ENCODE measurements at places on chromosomes 16 and 17.

- DNase-seq, result no peak
These were observed 137.9 kb upstream of the HS3ST4 start for GRCh38 chr16:25553711-25554436.

DNA sequence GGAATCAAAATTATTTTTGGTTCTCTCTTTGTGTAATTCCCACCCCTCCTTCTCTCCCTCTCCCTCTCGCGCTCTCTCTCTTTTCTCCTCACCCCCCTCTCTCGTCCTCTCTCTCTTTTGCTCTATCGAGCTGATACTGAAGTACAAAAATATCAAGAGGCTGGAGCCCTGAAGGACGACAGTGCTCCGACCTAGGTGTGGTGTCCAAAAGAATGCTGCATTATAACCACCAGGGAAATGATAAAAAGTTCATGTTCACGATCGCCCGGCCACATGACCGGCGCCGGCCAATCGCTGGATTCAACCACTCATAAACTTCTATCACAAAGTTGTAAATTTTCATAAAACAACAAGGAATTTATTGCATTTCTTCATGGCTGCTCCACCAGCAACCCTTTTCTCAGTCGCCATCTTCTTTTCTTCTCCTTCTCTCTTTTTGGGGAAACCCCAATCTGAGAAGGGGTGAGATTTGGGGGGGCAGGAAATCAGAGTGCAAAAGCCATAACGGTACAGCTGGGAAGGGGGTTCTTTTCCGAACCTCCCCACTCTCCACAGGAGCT lies at the start of gene HOXB6:
HOXB6 (minus strand) TSS at position 217 of the 560 bp plus-strand sequence. CDS start 6,836 bp downstream, outside the sequence.
- DNase-seq, result no peak

DNA sequence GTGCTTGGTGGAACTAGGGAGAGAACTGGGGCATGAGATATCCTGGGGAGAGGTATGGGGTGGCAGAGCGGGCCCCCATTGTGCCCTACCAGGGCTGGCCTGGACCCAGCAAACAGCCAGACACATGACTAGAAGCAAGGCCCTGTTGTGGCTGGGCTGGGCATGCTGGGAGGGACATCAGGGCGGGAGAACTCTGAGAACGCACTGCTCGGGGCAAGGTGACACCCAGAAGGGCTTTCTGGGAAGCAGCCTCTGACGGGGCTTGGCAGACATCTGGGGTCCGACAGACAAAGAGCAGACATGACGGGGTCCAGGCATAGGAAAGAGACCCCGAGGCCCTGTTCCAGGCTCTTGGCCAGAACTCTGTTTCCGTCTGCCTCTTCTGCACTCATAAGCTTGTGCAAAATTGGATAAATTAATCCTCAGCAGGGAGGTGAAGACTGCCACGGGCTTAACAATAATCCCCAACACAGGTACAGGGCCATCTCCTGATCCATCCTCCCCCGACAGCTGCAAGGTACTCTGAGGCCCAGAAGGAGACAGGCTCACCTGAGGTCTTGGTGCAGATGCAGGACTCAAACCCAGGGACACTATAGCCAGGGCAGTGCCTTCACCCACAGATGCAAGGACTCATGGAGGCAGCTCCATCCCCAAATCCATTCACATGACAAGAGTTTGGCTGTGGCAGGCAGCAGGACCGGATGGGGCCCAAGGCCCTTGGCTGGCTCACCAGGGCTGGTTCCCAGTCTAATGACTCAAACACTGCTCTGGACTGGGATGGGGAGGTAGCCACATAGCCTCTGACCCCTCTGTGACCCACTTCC lies 5.4 kb downstream of the SREBF1 start:
- no peak for DNase-seq

GRCh38 chr16:66293207-66293735 lies 73.2 kb upstream of the CDH5 start:
- DNase-seq, result peak; percentile 56

DNA sequence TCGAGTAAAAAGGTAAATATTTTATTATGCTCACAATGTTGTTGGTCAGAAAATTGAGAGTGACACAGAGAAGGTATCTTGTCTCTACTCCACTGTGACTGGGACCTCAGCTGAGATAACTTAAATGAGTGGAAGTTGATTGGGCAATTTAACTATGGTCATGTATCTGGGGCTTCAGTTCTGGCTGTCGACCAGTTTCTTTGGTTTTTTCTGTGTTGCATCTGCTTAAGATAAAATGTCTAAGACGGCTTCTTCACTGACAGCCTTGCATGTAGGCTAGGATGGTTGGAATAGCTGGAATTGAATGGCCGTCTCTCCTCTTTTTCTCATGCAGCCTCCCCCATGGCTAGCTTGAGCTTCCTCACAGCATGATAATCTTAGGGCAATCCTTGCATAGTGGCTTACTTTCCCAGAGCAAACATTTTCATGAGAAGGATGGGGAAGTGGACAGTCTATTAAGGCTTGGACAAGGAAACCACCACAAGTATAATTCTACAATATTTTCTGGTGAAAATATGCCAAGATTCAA lies 433.7 kb downstream of the KIF2B start:
- no peak for DNase-seq

DNA sequence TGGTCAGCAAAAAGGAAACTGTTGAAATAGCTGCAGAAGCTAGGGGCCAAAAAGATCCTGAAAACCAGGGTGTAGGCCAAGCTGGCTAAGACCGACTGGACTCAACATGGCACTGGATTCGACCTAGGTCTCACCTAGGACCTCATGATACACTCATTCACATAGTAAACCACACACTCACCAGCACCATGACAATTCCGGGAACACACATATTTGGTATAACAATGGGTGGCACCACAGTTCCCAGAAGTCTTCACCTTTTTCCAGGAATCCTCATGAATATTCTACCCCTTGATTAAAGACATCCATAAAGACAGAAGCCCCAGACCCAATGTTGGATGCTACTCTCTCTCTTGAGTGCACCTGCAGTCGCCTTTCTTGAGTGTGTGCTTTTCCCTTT lies 460.1 kb downstream of the TMEM114 start:
- no peak for DNase-seq

DNA sequence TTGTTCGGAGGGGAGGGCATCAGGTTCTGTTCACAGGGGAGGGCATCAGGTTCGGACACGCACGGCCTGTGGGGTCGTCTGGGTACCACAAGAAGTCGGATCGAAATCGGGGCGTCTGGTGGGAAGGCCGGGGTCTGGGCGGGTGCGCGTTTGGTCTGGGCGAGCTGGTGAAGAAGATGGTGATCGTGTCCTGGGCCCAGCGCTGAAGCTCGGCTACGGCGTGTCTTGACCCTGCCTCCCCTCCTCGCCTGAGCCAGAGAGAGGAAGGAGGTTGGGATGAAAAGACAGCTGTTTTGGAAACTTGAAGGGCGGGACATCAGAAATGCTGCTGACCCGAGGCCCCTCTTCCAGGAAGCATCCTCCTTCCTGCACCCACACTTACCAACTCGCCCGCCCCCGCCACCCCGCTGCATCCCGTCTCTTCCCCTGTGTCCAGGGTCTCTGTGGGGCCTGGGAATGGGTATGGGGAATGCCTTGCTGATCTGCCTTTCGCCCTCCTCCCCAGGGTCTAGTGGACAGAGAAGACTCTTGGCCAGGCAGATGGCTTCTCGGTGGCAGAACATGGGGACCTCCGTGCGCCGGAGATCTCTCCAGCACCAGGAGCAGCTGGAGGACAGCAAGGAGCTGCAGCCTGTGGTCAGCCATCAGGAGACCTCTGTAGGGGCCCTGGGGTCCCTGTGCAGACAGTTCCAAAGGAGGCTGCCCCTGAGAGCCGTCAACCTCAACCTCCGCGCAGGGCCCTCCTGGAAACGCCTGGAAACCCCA lies 498 bp downstream of the PIMREG start:
- no peak for DNase-seq

DNA sequence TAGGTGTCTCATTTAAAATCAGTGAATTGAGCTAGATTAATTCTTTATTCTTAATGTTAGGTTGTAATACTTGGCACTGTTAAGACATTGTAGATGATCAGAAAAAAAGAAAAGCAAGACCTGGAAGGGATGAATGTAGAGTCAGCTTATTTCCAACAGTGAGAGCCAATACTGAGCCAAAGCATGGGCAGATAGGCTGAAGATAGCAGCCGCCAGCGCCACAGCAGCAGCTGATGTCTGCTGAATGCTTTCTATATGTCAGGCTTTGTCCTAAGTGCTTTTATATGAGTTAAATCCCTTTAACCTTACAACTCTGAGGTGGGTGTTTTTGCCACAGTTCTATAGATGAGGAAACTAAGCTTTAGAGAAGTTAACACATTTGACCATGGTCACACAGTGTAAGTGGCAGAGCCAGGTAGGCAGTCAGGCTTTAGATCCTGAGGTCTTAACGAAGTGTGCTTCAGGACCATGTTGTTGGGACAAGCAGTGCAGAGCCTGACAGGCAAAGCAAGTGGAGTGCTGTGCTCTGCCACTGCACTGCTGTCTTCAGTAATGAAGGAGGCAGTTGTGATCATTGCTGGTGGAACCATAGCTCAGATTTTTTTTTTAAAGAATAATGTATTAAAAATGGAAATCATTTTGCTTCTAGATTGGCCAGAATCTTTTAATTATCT lies 25.9 kb downstream of the TNRC6A start:
- DNase-seq, result no peak

GRCh38 chr17:6075845-6076244 lies 5.7 kb downstream of the WSCD1 start:
- no peak for DNase-seq

GRCh38 chr16:27232901-27233625 lies 29.7 kb downstream of the KDM8 start:
- no peak for DNase-seq

DNA sequence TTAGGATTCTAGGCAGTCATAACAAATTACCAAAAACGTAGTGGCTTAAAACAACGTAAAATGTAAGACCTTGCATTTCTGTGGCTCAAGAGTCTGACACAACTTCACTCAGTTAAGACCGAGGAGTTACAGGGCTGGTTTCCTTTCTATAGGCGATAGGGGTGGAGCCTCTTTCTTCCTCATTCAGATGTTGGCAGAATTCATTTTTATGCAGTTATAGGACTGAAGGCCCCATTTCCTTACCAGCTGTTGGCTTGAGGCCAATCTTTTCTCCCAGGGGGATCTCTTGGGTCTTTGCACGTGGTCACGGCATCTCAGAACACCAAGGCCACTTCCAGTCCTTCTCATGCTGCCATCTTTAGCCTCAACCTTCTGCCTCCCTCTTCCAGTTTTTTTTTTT lies 145.2 kb downstream of the KCNJ2 start:
- no peak for DNase-seq

DNA sequence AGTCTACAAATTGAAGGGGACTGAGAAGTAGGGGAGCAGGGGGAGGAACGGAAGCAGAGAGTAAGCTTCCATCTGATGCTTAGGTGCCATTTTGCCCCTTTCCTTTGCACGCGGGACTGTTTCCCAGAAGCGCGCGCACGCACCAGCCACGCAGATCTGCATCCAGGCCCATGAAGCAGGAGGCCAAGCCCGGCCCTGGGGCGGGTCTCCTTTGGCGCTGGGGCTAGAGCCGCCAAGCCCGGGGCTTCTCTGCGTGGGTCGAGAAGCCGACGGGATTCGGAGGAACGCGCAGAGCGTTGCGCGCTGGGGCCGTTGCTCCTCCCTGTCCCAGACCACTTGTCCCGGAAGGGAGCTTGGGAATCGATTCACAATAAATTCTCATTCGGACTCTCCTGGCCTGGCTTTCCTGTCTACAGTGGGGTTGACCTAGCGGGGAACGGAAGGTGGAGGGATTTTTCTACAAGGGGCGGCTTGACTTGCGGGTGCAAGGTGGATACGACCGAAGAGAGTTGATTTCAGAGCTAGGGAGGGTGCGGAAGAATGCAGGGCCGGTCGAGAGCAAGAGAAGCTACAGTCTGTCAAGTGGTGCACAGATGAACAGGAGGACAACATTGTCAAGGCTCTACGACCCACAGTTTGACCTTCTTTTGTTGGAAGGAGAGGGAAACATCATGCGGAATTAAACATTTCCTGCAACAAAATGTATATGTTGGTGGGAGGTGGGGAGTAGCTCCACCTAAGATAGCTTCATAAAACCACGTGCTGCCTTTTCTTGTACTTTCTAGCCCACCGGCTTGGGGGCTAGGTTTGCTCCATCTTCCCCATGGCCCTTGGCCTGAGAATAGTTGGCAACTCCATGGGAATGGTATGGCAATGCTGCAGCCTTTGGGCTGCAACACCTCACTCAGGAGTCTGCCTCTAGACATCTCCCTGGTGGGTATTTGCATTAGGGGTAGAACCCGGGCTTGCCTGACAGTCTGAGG lies 4.5 kb downstream of the HOXB9 start:
- no peak for DNase-seq

- DNase-seq, result no peak
These were observed 181.6 kb upstream of the C17orf78 start for GRCh38 chr17:37194208-37194607.

DNA sequence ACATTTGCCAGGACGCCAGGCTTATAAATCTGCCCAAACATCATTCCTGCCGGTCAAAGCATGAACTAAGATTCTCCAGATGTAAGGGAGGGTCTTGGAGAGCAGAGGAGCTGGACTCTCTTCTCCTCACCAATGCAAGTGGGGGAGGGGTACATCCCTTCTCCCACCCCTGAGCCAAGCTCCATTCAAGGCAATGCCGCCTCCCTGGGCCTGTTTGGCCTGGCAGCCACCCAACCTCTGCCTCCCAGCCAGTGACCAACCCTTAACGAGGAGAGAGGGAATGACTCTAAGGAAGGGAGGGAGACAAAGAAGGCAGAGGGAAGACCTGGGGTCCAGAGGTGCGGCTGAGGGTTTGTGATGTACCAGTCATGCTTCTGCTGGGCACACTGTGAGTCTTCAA lies 13.8 kb downstream of the C17orf50 start:
- no peak for DNase-seq

- no peak for DNase-seq
These were observed 546.4 kb upstream of the SALL1 start for GRCh38 chr16:51697454-51697853.

DNA sequence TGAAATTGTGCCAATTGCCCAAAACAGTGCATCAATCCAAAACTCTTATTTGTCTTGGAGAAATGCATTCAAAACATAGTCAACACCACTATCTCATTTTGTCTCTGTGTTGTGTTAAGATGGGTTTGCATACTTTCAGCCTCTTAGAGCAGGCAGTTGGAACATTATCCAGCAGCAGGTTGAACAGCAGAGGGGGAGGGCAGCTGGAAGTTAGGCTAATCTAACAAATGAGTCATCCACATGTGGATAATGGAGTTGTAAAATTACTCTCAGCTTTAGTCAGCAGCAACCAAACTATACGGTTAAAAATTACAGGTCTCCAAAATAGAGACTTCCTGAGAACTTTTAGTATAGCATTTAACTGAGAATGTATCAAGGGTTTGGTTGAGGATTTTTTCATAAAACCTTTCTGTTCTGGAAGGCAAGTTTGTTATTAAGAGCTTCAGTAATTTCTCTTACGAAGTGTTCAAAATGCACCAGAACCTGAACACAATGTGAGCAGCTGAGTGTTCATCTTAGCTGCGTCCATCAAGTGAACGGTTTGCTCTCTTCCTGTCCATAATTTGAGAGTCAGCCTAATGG lies 46.3 kb downstream of the PRKCA start:
- no peak for DNase-seq
